ENCODE measurements at places on chromosomes 3 and 15. TPM values are rescaled to one million over a fixed set of nuclear protein-coding genes. Genes with fewer than 3 reads are reported as not detected.

The CSTA gene
- total RNA-seq, result not detected

The IL12A gene
- not detected for total RNA-seq

DNA sequence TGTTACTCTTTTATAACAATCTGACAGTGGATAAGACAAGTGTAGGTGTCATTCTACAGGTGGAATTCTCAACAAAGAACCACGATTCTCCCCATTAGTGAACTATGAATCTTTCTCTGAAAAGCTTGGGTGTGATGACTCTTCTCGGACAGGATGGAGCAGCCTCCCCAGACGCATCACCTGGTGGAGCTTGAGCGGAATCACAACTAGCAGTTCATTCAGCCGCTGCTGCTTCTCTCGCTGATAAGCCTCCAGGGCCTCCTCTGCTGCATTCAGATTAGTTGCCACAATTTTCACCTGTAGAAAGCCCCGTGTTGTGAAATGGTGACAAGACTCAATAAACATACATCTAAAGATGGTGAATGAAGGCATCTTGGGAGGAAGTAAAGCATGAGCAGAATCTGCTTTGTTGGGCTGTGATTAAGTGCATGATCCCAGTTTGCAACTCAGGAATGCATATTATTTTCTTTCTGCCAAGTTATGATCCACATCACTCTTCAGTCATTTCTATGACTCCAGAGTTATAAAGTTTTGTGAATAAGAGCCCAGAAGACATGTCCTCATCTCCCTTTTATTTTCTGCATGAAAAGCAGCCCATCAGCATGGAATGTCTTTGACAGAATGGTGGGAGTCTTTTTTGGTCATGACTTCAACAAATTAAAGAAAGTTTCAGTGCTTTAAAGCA is 93.6 kb downstream of the BOC start:
- no peaks in the 10 kb centered on the region for H3K27me3 ChIP-seq
- no peak overlapping the region for H3K4me3 ChIP-seq
- DNase-seq, result no peak

GRCh38 chr3:100047455-100048141 is 66.7 kb downstream of the FILIP1L start:
- H3K27ac ChIP-seq, result no peak overlapping the region
- H3K27me3 ChIP-seq, result no peaks in the 10 kb centered on the region
- no peak overlapping the region for H3K4me3 ChIP-seq
- no peaks in the 10 kb centered on the region for H3K36me3 ChIP-seq

DNA sequence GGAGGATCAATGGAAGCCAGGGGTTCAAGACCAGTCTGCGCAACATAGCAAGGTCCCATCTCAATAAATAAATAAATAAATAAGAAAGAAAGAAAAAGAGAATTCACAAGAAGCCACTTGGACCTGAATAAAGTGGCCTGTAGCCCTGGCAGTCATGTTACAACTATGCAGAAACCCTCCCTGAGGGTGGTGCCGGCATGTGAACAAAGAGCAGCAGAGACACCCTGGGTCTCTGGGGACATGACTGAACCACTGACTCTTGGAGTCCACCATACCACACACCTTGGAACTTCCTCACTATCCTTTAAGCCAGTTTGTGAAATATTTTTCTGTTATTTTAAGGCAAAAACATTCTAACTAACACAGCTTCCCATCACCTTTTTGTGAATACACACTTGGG is 93.0 kb downstream of the MEIS2 start:
- H3K4me1 ChIP-seq, result no peaks in the 10 kb centered on the region
- H3K36me3 ChIP-seq, result no peaks in the 10 kb centered on the region
- H3K27me3 ChIP-seq, result peaks cover 2% of the 10 kb centered on the region
- H3K27ac ChIP-seq, result no peak overlapping the region
- no peak for DNase-seq

The ALDH1L1 gene
- 0.18 TPM for total RNA-seq

DNA sequence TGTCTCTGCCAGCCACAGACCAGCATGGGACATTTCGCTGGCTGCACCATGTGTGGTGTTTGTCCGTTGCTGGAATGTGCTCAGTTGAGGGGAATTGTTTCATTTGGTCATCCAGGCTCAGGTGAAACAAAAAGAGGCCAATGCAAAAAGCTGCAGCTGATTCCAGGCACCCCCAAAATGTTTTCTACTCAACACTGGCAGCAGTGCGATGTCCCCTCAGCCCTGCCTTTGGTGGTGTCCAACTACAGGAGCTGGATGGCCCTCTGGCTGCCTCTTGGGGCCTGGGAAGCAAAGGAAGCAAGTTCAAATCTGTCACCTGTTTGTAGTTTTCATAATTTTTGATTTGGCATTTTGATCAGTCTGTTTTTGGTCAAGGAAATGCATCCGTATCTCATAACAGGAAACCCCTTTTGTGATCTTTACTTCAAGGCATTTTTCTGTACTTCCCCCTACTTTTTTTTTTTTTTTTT is 141.8 kb downstream of the EEFSEC start:
- peaks cover 46% of the 10 kb centered on the region for H3K4me1 ChIP-seq
- H3K27me3 ChIP-seq, result no peaks in the 10 kb centered on the region
- H3K27ac ChIP-seq, result peak overlapping the region; percentile 84
- H3K4me3 ChIP-seq, result no peak overlapping the region
- no peak for DNase-seq
- peaks cover 20% of the 10 kb centered on the region for H3K36me3 ChIP-seq

The CACNA2D2 gene
- total RNA-seq, result 1.1 TPM

The DUOX1 gene
- 0.07 TPM for total RNA-seq

DNA sequence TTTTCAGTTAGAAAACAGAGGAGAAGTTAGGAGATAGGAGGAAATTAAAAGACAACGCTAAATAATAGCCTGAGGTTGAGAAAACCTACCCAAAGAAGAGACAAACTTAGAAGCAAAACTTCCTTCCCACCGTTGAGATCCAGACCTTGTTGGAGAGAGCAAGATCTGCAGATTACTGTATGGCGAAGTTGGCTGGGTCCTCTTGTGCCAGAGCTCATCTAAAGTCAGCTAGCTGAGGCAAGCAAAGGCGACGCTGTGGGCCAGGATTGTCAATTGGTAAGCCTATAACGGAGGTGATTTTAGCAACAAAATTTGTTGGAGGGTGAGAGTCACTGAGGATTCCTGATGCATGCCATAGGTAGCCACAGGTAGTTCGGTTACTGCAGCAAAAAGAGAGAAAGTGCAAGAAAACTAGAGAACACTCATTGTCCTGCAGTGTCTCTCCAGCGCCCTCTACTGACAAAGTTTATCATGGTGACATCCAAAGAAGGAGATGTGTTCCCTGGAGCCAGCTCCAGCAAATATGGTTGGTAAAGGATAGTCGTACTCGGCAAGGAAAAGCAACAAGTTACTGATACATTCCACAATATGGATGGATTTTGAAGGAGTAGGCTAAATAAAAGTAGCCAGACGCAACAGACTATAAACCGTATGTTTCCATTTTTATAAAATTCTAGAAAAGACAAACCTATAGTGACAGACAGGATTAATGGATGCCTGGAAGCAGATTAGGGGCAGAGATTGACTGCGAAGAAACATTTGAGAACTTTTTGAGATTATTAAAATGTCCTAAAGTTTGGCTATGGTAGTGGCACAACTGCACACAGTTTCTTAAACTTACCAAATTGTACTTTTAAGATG is 9.8 kb upstream of the OR5K4 start:
- no peak overlapping the region for H3K4me3 ChIP-seq
- peaks cover 2% of the 10 kb centered on the region for H3K4me1 ChIP-seq
- peak; percentile 56 for DNase-seq
- peaks cover 11% of the 10 kb centered on the region for H3K27me3 ChIP-seq
- no peaks in the 10 kb centered on the region for H3K36me3 ChIP-seq
- H3K27ac ChIP-seq, result no peak overlapping the region

The TRIM71 gene
- total RNA-seq, result 0.02 TPM

The CHST13 gene
- total RNA-seq, result not detected

The PYGO1 gene
- not detected for total RNA-seq

GRCh38 chr3:148723631-148724030 is 25.9 kb downstream of the AGTR1 start:
- no peak for DNase-seq
- H3K4me1 ChIP-seq, result no peaks in the 10 kb centered on the region
- no peaks in the 10 kb centered on the region for H3K36me3 ChIP-seq

The MAN2C1 gene
- 119 TPM for total RNA-seq

The TTLL3 gene
- 47.5 TPM for total RNA-seq

All from activated CD4-positive, alpha-beta T cell treated with anti-CD3 and anti-CD28 coated beads for 36 hours (primary cell).